GM23248 (cell line): ENCODE measurements at places on chromosomes 2 and 18.

DNA sequence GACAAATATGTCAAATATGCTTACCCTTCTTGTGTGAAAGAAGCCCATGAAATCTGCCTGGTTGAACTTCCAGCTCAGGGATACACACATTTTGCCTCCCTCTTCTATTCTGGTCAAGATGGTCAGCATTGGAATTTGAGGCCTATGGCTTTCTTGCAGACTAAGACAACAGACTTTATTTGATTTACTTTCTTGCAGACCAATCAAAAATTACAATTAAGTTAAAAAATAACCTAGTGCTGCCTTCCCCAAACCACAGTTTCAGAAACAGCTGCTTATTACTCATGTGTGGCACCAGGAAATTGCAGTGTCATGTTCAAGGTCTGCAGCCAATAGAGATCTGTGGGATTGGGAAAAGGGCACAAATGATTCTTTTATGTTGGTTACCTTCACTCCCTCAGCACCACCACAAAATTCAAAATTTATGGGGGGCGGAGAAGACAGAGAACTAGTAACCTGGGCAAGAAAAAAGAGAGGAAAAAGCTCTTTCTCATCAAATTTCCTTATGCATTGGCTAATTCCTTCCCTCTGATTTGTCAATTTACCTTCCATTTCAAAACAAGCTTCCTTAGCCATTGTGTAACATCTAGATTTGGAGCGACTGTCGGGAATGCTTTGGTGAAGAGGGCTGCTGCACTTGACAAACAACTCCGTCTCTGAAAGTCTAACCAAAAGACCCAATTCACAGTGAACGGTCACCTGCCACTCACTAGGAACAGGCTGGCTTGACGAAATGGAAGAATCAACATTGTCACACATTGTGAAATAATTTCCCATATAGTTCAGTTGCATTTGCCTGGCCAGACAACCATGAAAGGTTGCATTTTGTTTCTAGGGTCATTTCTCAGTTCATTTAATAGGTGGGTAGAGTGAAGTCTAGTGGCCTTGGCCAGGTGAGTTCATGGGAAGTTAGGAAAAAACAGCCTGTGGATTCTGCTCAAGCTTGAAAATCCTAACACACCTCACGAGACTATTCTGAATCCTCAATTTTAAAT lies 100.4 kb upstream of the FZD5 start:
- peak; percentile 80 for DNase-seq

- no peak for DNase-seq
These were observed 69.9 kb downstream of the UXS1 start for GRCh38 chr2:106124106-106124756.

DNA sequence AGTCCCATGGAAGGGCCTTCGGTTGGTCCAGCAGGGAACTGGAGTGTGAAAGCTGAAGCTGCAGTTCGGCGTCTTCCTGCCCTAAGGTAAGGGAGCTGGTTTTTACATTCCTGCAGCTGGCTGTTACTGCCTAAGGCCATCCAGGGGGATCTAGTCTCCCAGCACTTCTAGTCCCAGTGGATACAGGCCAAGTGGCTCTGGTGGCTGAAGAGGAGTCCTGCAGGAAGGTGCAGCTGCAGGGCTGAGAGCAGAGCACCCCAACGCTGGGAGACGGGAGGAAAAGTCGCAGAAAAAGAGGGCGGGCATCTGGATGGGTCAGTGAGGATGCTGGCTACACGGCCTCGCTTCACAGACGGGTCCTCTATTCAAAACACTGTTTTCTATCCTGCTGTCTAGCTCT lies 225.0 kb upstream of the HS6ST1 start:
- DNase-seq = no peak

DNA sequence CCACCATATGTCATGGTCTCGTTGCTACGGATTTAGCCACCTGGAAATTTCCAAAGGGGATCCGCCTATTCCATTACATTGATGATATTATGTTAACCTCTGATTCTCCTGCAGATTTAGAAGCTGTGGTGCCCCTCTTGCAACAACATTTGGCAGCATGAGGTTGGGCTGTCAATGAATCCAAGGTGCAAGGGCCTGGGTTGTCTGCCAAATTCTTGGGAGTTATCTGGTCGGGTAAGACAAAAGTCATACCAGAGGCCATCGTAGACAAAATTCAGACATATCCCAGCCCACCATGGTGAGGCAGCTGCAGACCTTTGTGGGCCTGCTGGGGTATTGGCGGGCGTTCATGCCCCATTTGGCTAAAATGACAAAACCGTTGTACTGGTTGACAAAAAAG lies 13.6 kb upstream of the C2orf42 start:
- no peak for DNase-seq

DNA sequence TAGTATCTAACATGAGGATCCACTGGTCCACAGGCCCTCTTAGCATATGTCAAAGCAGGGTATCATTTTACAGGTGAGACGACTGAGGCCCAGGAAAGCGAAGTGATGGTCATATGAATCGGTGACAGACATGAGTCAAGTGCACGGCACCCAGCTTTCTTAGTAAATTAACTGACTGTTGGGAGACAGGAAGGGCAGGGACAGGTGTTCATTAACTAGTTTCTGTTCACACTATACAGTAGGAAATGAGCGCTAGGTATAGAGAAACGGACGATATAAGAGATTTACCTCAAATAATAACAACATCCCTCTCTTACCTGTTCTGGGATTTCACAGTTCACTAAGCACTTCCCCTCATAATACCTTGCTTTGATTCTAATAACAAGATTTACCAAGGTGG lies 1.7 kb upstream of the SMARCAL1 start:
- no peak for DNase-seq

GRCh38 chr2:223735035-223735640 lies 102.2 kb downstream of the AP1S3 start:
- DNase-seq = no peak

- DNase-seq = no peak
These were observed 263.8 kb downstream of the EIPR1 start for GRCh38 chr2:3113769-3114168.

DNA sequence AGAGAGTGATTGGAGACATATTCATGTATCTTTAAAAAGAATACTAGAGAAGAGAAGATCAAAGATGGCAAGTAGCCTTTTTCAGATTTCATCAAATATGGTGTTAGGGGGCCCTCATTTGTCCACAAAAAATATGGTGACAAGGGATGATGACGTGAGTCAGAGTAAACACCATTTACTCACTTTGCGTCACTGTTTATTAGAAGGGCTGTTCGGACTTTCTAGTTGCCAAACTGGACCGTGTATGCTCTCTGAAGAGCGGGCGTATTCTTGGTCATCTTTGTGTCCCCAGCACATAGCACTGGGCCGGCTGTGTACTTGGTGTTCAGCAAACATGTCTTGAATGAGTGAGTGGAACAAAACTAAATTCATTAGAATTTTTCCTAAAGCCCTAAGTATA lies 37.5 kb downstream of the TTC39C start:
- no peak for DNase-seq

- no peak for DNase-seq
These were observed 93.7 kb upstream of the ID2 start for GRCh38 chr2:8587920-8588830.

GRCh38 chr2:67649331-67650261 lies 252.5 kb downstream of the ETAA1 start:
- peak; percentile 64 for DNase-seq

DNA sequence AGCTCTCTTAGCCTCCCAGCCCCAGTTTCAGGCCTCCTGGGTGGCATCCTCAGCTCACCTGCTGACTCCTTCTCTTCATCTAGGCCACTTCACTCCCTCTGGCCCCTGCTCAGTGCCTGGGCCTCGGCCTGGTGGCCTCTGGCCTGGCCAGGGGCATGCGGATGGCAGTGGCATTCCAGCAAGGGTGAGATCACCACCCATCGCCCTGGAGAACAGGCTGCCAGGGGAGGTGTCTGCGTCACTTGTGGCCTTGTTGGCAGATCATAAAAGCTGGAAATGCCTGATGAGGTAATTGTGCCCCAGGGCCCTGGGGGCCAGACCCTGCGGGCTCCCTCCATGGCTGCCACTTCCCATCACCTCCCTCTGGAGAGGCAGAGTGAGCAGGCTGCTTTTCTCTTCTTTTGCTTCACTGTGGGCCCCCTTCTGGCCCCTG lies 72.5 kb upstream of the SMAD2 start:
- peak; percentile 81 for DNase-seq

- DNase-seq = peak; percentile 49
These were observed 19.4 kb downstream of the TMEM87B start for GRCh38 chr2:112074506-112074905.

GRCh38 chr2:107436281-107436680 lies 390.4 kb upstream of the RGPD4 start:
- no peak for DNase-seq

DNA sequence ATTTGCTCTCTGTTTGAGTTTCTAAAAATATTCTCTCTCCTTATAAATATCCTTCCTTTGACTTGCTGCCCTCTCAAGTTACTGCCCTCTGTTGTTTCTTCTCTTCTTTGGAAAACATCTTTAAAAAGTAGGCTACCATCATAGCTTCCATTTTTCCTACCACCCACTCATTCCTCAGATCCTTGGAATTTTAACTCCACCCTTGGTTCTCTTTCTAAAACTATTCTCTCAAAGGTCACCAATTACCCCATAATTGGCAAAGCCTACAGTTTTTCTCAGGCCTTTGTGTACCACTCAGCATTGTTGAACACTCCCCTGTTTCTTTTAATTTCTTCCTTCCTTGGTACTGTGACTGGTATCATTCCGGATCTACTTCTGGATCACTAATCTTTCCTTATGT lies 43.0 kb upstream of the ITGAV start:
- DNase-seq = peak; percentile 71

GRCh38 chr2:174333372-174334277 lies 1.1 kb upstream of the SP9 start:
- no peak for DNase-seq

- peak; percentile 97 for DNase-seq
These were observed 3.0 kb downstream of the LBH start for GRCh38 chr2:30234180-30234971.

- peak; percentile 37 for DNase-seq
These were observed 292.9 kb upstream of the CCDC68 start for GRCh38 chr18:55252053-55252675.

GRCh38 chr2:28310107-28310506 lies 82.6 kb upstream of the FOSL2 start:
- no peak for DNase-seq

DNA sequence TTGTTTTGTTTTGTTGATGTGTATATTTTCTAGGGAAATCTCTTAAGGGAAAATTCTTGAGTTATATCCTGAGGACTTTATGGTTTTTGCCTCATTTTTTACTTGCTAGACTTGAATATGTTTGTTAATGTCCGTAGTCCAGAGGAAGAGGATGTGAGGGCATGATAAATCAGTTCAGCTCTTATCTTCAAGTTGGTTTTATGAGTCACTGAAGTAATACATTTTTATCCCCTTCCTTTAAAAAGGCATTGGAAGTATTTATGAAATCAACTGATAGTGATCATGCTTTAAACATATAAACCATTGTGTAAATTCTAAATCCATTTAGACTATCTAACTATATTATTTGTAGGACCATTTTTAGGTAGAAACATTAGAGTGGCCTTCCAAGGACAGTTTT lies 43.9 kb upstream of the CYBRD1 start:
- no peak for DNase-seq

DNA sequence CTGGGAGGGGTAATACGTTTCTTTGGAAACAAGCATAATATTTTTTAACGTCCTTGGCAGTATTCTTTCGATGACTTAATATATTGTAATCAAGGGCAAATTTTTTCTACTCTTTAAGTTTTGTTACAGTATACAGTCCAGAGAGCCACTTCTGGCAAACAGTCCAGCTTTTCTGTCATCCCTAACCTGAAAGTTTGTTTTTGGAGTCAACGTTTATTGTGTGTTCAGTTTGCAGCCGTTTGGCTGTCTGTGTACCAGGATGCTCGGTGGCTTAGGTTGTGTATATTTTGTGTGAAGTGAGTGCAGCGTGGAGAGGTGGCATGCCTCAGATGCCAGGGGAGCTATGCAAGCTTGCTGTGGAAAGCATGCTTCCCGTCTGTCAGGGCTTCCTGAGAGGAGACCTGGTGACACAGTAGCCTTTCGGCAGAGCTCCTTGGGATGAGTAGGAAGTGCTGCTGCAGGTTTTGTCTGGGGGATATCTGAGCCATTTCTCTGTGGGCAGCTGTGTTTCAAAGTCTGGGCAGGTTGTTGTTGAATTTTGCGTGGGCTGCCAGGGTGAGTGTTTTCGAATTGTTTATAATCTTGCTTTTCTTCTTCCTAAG lies 14.7 kb downstream of the MAP3K20 start:
- DNase-seq = peak; percentile 90

- no peak for DNase-seq
These were observed 52.1 kb downstream of the COPS8 start for GRCh38 chr2:237137626-237138323.

- no peak for DNase-seq
These were observed 87.2 kb upstream of the VRK2 start for GRCh38 chr2:57959390-57959789.

DNA sequence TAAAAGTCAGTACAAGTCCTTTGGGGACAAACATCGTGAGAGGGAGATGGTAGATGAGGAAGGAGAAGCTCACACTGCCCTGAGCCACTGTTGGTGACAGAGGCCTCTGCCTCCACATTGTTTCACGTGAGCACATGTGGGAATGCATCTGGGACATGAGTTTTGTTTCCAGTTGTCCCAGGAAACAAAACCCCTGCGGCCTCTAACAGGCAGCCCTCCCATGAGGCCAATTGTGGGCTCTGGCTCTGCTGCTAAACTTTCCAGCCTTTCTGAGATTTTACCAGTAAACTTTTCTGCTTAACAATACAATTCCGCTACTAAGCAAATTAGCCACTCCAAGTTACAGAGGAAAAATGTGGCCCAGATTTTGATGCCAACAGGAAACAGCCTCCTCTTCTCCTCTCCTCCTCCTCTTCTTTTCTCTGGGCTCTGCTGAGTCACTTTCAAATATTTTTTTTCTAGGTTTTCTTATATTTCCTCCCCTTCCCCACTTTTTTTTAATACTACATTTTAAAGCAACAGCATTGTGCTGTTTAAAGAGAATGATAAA lies 23.4 kb upstream of the LRRC30 start:
- peak; percentile 2 for DNase-seq

GRCh38 chr2:187118331-187119099 lies 269.5 kb upstream of the ZSWIM2 start:
- DNase-seq = no peak

DNA sequence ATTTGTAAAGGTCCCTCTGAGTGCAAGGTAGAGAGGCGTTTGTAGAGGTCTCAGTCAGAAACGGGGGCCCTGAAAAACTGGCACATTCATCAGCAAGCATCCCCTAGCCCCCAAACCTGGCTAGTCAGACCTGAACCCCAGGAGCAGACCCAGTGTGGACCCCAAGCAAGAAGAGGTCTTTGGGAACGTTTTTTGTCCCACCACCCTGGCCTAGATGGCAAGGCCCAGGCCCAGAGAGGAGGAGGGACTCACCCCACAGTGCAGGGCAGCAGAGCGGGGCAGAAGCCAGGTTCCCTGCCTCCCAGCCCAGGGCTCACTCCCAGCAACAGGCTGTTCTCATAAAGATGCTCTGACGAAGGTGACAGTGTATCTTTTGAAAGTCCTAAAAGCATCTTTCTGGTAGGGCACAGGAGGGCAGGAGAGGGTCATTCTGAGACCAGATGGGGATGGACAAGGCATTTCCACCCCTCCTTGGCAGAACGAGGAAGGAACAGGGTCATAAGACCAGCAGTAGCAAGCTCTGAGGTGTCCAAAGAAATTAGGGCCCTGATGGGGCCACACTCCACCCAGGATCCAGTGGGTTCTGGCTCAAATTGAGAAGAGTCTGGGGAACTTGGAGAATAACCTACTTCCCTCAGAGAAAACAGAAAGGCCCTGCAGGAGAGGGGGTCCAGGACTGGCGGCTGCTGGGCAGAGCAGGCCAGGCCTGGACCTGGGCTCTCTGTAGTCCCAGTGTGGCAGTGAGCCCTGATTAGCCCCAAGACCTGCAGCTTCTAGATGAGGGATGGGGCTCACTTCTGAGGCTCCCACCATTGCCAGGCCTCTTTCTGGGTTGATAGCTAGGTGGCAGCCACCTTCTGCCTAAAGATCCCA lies 18.2 kb downstream of the ADRA2B start:
- DNase-seq = no peak
